ENCODE measurements at places on chromosomes 2 and 18. TPM values are rescaled to one million over a fixed set of nuclear protein-coding genes. Genes with fewer than 3 reads are reported as not detected.
A peak's percentile ranks its signal among the peaks of the same experiment; 100 is the strongest.

DNA sequence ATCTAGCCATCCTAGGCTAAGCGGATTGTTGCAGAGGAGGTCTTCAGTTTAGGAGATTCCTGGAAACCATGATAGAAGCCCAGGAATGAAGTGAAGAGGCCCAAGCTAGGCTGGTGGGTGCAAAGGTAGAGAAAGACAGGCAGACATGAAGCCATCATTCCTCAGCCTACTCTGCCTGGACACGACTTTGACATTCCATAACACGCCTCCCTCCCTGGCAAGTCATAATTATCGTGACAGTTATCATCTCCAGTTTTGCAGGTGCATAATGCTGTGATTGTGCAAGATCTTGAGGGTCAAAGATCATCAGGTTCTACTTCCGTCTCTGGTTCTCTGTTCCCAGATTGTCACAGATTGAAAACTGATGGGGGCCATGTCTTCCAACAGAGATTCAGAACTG lies 15.2 kb upstream of the FZD5 start:
- DNase-seq, result no peak

DNA sequence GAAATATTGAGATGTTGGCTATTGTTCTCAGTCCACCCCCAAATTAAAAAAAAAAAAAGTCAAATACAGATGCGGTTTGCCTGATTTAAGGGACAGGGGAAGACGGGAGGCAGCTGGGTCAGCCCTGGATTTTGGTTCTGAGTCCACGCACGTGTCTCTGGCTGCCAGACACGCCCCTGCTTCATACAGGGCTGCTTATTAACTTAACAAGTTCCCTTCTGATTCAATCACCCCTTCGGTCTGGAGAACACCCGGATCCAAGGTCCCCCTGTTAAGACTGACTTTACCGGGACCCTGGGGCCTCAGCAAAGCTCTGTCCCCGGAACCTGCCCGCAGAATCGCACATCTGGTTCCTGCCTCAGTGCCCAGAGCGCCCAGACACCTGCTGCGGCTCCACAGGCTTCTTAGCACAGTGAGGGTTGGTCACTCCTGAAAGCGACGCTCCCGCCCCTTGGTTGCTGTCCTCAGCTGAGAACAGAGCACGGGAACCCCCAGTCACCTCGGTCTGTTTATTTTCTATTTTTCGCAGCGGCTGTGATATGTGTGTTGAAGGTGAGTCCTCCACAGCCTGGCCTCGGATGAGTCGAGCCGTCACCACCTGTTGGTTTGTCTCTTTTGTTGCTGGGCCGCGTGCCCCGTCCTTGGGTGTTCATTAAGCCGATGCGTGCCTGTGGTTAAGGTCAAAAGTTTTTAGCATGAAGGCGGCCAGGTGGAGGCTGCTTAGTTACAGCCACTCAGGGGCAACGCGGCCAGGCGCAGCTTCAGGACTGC lies 57.2 kb downstream of the RTP5 start:
- DNase-seq, result no peak

DNA sequence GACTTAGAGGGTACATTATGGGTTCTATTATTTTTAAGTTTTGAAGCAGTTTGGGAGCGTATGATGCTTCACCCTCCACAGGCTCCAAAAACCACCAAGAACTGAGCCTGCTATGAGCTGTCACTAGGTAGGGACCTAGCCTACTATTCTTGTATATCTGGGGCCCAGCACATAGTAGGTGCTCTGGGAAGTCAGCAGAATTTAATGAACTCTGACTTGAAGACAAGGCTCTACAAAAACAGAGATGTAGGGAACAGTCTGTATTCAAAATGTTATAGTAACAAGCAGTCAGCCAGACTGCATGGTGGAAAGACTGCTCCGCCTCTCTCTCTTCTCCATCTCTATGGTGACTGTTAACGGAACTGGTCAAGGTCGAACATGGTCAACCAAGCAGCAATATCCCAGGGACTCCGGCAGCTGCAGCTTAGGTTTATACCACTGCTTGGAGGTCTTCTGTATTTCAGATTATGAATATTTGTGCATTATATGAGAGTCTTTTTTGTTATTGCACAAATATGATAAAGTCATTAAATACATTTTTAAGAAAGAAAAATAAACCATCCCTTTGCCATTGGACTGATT lies 22.2 kb upstream of the YWHAQ start:
- no peak for DNase-seq

- no peak for DNase-seq
These were observed 166.9 kb downstream of the ARHGAP15 start for GRCh38 chr2:143296089-143296488.

GRCh38 chr2:66929632-66930338 lies 467.3 kb upstream of the ETAA1 start:
- peak; percentile 82 for DNase-seq

- no peak for DNase-seq
These were observed at the start of gene PHLPP1 for GRCh38 chr18:62715436-62715758. PHLPP1 (plus strand) TSS chr18:62715541; CDS start chr18:62715684, 143 bp downstream.

DNA sequence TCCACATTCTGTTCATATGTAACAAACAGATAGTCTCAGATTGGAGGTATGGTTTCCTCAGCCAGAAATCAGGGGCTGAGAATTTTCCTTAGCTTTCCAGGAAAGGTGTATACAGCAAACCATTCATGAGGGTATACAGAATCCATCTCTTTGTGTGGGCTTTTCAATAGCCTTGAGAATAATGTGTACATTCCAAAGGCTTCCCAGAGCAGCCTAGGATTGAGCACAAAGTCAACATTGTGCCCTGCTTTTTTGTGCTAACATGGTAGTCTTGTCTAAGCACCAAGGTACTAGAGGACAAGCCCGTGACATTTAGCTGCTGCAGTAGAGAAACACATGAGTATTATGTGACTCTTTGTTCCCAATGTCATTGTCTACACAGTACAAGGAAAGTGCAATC lies 322.1 kb upstream of the TANK start:
- no peak for DNase-seq

GRCh38 chr2:30512243-30512886 lies 65.3 kb downstream of the LCLAT1 start:
- no peak for DNase-seq

GRCh38 chr2:232434091-232434490 lies 21.9 kb upstream of the ALPI start:
- DNase-seq, result peak; percentile 55

- no peak for DNase-seq
These were observed 8.1 kb downstream of the MRPS5 start for GRCh38 chr2:95113464-95113863.

GRCh38 chr18:23933407-23933806 lies 81.1 kb upstream of the TTC39C start:
- no peak for DNase-seq

- DNase-seq, result no peak
These were observed 84.6 kb downstream of the FAM210A start for GRCh38 chr18:13641551-13642439.

DNA sequence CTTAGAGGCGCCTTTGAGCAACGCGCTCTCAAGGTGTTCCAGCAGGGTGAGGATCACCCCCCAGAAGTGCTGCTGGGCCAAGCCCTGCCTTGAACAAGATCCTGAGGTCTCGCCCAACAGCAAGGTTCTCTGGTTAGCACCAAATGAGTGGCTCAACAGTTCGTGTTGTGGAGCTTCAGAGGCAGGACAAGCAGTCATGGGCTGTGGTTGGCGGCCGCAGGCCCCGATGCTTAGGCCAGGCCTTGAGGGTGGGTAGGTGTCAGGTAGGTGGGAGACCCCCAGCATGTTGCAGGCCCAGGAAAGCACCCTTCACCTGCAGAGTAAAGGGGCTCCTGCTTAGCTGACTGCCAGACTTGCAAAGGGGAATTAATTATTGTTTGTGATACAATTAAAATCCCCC lies 70.2 kb upstream of the FOSL2 start:
- no peak for DNase-seq

GRCh38 chr2:231883468-231883881 lies 42.7 kb downstream of the NPPC start:
- DNase-seq, result no peak

DNA sequence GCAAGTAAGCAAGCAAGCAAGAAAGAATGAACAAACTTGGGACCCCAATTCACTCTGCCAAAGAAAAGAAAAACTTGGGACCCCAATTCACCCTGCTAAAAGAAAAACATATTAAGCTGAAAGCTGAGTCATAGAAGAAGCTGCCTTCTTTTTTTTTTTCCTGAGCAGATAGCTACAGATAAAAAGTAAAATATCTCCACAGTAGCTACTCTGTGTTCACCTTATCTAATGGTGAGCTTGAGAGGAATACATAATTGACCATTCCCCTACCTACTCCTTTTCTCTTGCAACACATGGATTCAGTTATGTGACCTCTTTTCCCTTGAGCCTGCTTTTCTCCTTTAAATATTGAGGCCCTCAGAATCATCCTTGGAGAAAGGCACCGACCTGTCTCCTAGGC lies 63.0 kb downstream of the MCFD2 start:
- DNase-seq, result no peak

- DNase-seq, result no peak
These were observed 133.1 kb downstream of the EIPR1 start for GRCh38 chr2:3244486-3244885.

GRCh38 chr18:22563164-22563583 lies 145.5 kb upstream of the CTAGE1 start:
- no peak for DNase-seq

- no peak for DNase-seq
These were observed 713.0 kb downstream of the TDRD15 start for GRCh38 chr2:21836719-21837118.

DNA sequence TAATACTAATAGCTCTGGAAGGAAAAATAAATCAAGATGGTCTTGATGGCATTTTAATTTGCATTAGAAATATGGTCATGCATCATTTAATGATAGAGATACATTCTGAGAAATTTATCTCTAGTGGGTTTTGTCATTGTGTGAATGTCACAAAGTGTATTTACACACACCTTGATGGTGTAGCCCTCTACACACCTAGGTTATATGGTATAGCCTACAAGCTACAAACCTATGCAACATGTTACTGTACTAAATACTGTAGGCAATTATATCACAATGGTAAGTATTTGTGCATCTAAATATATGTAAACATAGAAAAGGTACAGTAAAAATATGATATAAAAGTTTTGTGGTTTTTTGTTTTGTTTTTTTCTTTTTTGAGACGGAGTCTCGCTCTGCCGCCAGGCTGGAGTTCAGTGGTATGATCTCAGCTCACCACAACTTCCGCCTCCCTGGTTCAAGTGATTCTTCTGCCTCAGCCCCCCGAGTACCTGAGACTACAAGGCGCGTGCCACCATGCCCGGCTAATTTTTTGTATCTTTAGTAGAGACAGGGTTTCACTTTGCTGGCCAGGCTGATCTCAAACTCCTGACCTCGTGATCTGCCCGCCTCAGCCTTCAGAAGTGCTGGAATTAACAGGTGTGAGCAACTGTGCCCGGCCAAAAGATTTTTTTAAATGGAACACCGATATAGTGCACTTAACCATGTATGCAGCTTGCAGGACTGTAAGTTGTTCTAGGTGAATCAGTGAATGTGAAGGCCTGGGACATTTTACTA lies 83.7 kb upstream of the UBXN4 start:
- no peak for DNase-seq

DNA sequence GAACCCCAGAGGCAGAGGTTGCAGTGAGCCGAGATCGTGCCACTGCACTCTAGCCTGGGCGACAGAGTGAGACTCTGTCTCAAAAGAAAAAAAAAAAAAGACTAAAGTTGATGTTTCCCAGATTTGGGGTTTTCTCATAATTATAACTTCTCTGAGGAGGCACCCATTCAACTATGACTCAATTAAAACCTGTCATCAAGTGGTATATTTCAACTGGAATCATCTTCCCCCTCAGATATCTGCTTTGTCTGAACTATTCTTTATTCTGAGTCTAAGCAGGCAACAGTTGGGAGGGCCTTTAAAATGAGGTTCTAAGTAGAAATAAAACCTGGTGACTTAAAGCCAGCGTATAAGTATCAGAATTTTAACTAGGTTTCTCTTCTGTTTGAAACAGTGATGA lies 88.5 kb downstream of the PTRHD1 start:
- DNase-seq, result no peak

GRCh38 chr18:66252703-66253102 lies 351.2 kb downstream of the CDH19 start:
- DNase-seq, result no peak

DNA sequence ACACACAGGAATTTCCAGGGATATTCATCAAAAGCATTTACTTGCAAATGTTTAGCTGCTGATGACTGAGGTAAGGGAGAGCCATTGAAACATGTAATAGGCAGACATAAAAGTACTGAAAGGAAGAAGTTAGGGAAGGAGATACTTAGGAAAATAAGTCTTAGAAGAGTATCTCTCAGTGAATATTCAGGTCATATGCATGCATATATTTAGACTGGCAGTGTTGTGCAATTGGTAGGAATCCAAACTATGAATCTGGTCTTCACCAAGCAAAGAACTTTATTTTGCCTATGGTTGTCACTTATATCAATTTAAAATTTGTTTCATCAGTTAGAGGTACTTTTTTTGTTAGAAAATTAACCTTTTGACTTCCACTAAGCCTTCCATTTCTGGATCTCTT lies 1490.7 kb downstream of the SUCLG1 start:
- no peak for DNase-seq

- DNase-seq, result no peak
These were observed 26.0 kb upstream of the MEIS1 start for GRCh38 chr2:66408905-66409304.

DNA sequence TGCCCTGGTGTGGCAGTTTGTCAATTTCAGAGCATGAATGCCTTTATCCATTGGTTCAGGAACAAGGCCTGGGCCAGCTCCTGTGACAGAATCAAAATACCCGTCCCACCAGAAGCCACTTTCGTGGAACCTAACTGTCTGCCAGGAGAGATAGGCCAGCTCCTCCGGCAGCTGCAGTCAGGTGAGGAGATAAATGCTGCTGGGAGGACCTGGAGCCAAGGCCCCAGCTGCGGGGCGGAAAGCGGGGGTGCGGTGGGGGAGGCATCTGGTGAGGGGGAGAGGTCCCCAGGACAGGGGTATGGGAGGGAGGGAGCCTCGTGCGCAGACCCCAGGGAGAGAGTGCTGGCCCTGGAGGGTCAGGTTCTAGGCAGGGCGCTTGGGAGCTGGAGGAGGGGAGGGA lies 4.4 kb upstream of the ASB1 start:
- no peak for DNase-seq

DNA sequence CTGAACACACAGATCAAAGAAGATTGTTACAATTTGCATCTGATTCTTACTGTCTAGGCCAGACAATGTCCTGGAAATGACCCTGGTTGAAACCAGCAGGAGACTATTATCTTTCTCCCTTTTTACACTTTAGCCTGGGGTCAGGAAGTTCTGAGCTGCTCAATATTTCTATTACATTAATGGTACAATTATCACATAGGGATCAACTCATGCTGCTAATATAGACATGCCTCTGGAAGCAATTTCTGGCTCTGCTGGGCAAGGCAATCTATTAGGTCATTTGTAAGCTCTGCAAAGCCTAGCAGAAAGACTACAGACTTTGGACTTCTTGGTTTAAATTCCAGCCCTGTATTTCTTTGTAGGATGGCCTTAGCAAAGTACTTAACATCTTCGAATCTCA lies 205.3 kb downstream of the LRP1B start:
- DNase-seq, result no peak

GRCh38 chr2:233079473-233079877 lies 19.3 kb downstream of the INPP5D start:
- DNase-seq, result peak; percentile 56

GRCh38 chr2:115491186-115491793 lies 1048.8 kb downstream of the DPP10 start:
- DNase-seq, result no peak

Gene DSG1
- total RNA-seq, result not detected

Gene SESTD1
- total RNA-seq, result 107 TPM

Gene IL36B
- not detected for total RNA-seq

Gene ACMSD
- not detected for total RNA-seq

Gene PRKAG3
- not detected for total RNA-seq

Gene OR6B2
- not detected for total RNA-seq

Gene PARD6G
- total RNA-seq, result 6.5 TPM

Gene ABHD1
- 0.35 TPM for total RNA-seq

Gene PSD4
- total RNA-seq, result 37.8 TPM

Measured in upper lobe of right lung (tissue), 1 donor.